Vagina (tissue), 2 donors: ENCODE measurements at places on chromosomes 3 and 15.
A peak's percentile ranks its signal among the peaks of the same experiment; 100 is the strongest.

DNA sequence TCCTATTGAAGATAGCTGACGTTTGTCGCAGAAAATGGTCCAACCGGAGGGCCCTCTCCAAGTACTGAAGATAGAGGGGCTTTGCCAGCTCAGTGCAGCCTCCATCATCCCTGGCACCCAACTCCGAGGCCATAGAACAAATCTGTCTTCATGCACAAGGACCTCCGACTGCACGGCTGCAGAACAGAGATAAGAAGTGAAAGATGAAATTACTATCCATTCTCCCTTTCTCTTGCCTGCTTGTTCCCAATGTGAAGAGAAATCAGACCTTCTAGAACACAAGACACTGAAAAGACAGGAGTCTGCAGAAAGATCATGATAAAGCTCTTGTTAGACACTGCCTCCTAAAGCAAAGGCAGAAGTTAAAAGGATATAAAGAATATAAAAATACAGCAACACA, 19.9 kb downstream of the INO80 start:
- no peak for DNase-seq

DNA sequence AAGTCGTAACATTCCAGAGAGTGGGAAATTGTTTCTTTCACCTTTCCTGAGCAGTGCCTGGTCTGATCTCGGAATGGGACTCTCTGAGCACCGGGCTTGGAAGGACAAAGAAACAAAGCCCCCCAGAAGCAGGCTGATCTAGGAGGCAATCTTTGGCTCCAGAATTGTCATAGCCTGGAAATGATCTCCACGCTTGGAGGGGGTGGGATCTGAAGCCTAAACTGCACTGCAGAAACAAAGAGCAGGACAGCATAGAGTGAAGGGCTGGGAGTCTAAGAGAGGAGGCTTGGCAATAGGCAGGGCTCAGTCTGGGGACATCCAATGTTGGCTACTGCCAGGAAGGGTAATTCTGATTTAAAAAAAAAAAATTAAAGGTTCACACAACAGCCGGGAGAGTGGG, 1.9 kb downstream of the CRABP1 start:
- DNase-seq: no peak

GRCh38 chr3:182405759-182406158, 387.5 kb upstream of the ATP11B start:
- no peak for DNase-seq

- DNase-seq: no peak
Observed at GRCh38 chr3:106862067-106862466, 515.2 kb upstream of the CCDC54 start.

DNA sequence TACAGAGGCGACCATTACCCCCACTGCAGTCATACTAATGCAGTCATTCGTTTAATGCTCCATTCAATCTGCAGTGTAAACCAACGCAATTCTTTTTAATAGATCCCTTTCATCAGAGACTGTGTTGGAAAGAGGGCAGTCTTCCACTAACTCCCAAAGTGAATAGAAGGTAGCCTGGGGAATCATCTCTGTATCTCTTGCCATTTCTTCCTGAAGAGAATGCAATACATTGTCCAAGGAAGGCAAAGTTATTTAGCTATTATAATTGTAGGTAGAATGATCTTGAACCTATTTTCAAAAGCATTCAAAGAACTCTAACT, 1.3 kb upstream of the SLITRK3 start:
- DNase-seq: no peak

GRCh38 chr3:108472001-108472591, 38.3 kb downstream of the MYH15 start:
- no peak for DNase-seq

DNA sequence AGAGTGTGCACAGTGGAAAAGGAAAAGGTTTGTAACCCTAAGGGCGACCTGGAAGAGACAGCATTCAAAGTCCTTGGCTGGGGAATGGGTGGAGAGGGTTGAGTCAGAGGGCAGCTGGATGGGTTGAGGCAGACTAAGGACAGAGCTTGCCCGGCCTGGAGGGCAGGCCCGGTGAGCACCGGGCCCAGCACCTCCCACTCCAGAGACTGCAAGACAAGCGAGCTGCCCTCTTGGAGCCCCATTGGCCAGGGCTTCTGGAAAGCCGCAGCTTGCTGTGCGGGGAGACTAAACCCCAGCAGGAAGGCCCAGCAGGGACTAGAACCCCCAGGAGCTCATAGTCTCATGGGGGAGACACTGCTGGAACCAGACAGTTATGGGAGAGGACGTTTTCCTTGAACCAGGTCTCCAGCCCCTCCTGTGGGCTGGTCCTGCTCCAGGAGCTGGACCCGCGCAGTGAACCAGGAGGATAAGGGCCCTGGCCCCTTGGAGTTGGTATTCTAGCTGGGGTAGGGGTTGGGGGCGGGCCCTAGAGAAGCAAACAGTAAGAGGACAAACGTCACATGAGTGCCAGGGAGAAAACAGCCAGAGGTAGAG, 59.1 kb downstream of the RGMA start:
- DNase-seq: peak; percentile 87

- DNase-seq: no peak
Observed at GRCh38 chr3:23159929-23160328, 43.2 kb upstream of the UBE2E2 start.

GRCh38 chr15:81567924-81568323, 193.9 kb upstream of the TMC3 start:
- DNase-seq: no peak

DNA sequence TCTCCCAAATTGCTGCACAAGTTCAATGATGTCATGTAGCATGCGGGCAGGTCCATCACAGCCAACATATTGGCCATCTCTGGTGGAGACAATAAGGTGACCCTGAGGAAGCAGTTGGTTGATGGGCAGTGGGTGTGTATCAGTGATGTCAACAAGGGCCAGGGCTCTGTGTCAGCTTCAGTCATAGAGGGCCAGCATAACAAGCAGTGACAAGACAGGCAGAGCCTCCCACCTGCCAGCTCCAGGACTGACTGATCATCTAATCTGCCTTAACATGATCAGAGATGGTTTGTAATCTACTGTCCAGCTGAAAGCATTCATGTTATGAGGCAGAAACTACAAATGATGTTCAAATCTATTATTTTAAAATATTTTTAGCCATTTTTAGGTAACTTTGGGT, 62.3 kb downstream of the GLB1 start:
- no peak for DNase-seq

- DNase-seq: no peak
Observed at GRCh38 chr3:126867863-126868200, 115.1 kb upstream of the PLXNA1 start.

- DNase-seq: no peak
Observed at GRCh38 chr15:90035095-90035839, 34.1 kb downstream of the ZNF710 start.

- DNase-seq: no peak
Observed at GRCh38 chr15:44128443-44128842, 66.6 kb downstream of the FRMD5 start.

DNA sequence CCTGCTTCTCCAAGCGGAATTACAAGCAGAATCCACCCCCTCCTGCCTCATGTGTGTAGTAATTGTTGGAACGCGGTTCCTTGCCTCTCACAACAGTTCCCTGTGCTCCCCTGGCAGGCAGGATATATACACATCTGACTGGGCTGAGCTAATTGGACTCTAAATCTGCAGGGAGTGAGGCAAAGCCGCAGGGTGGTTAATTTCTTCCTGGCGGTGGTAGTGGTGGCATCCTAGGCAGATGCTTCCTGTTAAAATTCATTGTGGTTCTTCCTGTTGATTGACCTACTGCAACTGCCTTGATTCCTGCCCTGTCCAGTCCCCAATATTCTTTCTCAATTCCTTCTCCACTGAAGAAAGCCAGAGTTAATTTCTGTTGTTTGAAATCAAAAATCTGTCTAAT, 202.9 kb upstream of the PROK2 start:
- DNase-seq: no peak

DNA sequence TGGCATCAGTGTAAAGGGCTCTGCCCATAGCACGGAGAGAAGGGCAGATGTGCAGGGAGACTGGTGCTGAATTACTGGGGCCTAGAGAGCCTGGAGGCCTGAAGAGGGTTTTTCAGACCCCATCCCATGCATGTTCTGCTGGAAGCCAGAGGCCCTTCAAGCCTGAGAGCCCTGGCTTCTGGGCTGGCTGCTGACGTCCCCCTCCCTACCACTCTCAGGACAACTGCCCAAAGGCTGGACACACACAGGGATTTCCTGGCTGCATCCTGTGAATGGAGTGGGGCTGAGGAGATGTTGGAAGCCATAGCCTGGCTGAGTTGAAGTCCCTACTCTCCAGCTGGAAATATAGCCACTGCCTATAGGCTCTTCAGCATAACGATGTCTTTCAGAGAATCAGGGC, 16.9 kb upstream of the DOCK3 start:
- no peak for DNase-seq

GRCh38 chr3:80040067-80040466, 272.3 kb upstream of the ROBO1 start:
- DNase-seq: no peak

GRCh38 chr3:12541625-12542024, 3.7 kb downstream of the MKRN2OS start:
- DNase-seq: no peak

DNA sequence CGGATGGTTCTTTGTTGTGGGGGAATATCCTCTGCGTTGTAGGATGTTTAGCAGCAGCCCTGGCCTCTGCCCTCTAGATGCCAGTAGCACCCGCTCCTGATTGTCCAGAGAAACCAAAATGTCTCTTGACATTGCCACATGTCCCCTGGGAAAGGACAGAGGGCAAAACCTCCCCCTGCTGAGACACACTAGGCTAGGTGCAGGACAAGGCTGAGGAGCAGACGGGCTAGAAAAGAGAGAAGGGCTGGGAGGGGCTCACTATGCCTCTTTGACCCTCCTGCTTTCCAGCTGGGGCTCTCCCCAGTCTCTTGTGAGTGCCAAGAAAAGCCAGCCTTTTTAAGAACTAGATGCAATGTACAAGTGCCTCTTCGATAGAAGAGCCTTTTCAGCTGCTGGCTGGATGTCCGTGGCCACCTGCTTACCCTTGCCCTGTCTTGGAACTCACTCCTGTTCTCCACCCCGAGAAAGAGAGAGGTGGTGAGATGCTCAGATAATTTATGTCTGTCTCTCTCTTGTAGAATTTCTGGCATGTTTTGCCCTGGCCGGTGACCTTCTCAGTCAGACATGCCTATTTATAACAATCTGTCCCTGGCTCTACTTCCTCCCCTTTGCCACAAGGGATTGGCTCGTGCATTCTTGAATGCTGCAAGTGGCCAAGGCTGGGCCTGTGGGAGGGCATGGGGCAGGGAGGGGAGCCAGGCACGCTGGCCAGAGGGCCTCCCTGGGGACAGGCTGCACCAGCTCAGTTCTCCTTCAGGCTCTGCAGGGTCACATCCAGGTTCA, 142.6 kb downstream of the RPLP1 start:
- no peak for DNase-seq

GRCh38 chr3:34183611-34184340, 385.3 kb downstream of the PDCD6IP start:
- no peak for DNase-seq

- no peak for DNase-seq
Observed at GRCh38 chr3:159839561-159840379, 148.9 kb upstream of the IL12A start.

- peak; percentile 42 for DNase-seq
Observed at GRCh38 chr15:80640531-80641121, 54.5 kb upstream of the ABHD17C start.

DNA sequence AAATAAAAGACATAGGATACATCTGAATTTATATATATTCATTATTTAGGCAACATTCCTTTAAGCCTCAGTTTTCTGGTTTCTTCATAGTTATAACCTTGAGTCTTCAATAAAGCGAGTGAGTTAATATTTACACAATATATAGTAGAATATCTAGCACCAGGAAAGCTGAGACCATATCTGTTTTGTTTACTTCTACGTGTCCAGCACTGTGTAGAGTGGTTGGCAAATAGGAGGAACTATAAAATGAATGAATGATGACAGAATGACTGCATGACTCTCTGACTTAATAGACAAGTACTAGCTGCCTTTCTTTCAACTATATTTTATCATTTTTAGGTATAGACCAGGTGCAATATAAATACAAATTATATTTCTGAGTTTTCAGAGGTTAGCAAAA, 197.8 kb upstream of the RBMS3 start:
- no peak for DNase-seq

DNA sequence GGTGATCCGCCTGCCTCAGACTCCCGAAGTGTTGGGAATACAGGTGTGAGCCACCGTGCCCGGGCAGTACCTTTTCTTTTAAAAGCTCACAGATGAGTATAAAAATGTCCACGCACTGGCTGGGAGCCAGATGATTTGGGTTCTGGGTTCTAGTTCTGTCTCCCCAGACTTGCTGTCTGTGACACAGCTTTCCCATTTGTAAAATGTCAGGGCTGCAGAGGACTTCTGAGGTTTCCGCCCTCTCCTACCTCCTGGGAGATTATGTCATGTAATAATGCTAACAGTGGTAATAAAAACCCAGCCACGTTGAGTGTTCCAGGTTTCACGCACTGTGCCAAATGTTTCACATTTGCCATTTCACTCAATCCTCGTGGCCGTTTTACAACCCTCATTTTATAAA, 1.3 kb upstream of the PPP4R2 start:
- no peak for DNase-seq

DNA sequence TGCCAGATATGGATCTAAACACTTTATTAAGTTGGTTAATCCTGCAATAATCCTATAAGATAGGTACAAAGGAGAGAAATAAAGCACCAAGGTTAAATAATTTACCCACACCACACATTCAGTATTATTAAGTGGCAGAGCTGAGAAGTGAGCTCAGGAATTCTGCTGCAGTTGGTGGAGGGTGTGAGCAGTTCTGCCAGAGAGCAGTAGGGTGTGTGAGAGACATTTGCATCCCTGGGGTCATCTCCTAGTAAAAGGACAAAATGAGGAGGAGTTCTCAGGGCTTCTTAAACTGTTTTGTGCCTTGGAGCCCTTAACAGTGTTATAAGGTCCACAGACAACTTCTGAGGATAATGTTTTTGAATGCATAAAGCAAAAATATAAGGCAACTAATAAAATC, 484.5 kb downstream of the TAFA4 start:
- no peak for DNase-seq

GRCh38 chr3:30474371-30474770, 132.0 kb upstream of the TGFBR2 start:
- DNase-seq: no peak

DNA sequence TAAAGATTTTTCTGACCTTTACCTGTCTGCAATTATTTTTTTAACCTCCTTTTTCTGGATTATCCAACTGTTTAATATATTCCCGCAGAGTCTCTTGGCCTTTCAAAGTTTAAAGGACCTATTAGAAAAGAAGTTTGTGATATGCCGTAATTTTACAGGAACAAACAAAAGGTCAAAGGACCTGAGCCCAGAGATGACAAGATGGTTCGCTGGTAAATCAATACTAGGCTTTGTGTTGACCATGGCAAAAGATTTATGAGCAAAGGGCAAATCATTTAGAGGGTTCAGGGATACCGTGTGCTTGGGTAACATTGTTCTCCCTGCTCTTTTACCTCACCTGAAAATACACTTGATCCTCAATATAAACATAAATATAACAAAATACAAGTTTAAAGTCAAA, 923.5 kb downstream of the ROBO1 start:
- no peak for DNase-seq

DNA sequence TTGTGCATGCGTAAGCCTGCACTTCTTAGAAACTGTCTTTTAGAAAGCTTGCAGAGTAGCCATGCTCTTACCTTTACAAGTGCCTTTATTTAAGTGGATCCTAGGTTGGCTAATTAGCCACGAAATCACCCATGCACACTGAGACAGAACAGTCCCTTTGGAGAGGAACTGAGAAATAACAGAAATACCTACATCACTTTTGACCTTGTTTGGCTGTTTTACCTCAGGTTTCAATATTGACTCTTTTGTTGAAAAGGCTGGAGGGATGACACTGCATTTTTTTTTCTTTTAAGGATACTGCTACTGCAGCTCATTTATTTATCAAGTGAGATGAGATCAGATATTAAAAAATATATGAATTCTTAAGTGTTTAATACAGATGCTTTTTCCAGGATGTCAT, 155.6 kb upstream of the GOLIM4 start:
- no peak for DNase-seq
